ENCODE measurements at places on chromosomes 16 and 17. TPM values are rescaled to one million over a fixed set of nuclear protein-coding genes. Genes with fewer than 3 reads are reported as not detected.

GRCh38 chr16:52727849-52728248, 180.9 kb upstream of the TOX3 start:
- no peak for DNase-seq

DNA sequence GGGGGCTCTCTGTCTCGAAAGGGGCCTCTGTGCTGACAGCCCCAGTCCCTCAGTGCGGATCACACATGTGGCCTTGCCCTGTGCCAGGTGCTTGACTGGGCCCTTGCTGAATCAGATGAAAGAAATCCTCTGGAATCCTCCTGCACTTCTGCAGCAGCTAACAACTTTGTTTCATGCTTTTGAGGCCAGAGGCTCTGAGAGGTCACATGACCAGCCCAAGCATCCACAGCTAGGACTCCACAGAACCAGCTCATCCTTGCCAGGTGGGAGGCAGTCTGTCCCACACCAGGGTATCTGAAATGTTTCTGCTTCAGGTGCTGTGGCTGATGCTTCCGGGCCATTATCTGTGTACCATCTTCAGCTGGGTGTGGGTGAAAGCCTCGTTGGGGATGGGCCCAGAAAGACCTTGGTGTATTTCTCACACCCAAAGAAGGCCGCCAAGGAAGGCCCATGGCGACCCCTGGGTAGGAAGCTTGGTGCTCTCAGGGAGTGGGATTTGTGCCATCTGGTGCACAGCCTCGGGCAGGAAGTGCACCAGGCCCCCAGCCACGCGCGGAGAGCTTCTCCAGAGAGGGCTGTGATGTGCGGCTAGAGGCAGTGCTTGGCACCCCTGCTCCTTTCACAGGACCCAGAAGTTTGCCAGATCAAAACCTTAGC, 143.8 kb downstream of the CLEC16A start:
- no peak for DNase-seq

OR1E2 gene
- not detected for total RNA-seq

SBK1 gene
- total RNA-seq, result not detected

ELP5 gene
- total RNA-seq, result 75.3 TPM

DNA sequence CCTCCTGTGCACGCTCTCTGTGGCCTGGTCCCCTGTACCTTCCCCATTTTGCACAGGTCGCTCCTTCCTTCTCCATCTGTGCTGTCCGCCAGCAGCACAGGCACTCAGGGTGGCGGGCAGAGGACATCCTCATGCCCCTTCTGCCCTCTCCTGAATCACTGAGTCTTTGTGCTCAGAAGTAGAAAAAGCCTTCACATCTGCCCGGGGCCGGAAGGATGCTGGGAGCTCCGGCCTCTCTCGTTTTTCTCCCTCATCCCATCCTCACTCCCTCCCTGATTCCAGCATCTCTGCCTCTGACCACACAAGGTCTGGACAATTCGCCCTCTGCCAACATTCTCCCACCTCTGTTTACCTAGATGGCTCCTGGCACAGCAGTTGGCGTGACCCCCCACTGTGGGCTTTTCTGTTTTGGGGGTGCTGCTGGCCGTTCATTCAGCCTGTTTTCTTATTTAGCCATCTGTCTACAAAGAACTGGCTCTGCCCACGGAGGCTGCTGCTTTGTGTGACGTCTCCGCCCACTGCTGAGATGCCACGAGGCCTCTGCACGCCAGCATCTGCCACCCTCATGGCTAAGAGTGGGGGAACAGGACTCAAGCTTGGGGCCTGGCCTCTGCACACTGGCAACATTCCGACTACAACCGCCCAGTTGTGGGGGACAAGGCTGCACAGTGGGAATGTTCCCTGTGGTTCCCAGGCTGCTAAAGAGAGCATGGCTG, 36.7 kb downstream of the SEC14L5 start:
- no peak for DNase-seq

GRCh38 chr17:5819921-5820685, 235.8 kb upstream of the NLRP1 start:
- no peak for DNase-seq

CACNG4 gene
- 3.0 TPM for total RNA-seq
